ENCODE measurements at places on chromosomes 5 and 9.

DNA sequence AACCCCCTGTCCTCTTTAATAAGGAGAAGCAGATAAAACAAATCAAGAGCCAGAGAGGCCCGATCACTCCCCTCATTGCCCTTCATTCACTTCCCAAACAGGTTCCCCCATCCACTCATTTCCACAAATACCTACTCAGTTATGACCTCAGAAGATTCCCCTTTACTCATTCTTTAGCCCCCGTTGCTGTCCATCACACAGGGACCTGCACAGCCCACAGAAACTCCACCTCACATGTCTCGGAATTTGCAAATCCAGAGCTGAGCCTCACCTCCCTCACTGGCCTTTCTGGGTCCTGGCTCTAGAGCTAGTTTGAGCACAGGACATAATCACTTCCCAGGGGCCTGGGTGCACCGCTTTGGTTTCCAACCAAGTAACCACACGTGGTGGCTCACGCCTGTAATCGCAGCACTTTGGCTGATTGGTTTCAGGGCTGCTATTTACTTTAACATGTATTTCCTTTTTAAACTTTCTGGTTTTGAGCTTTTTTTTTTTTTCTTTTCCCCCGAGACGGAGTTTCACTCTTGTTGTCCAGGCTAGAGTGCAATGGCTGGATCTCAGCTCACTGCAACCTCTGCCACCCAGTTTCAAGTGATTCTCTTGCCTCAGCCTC is 17.8 kb downstream of the ATP6V0E1 start:
- DNase-seq = no peak

DNA sequence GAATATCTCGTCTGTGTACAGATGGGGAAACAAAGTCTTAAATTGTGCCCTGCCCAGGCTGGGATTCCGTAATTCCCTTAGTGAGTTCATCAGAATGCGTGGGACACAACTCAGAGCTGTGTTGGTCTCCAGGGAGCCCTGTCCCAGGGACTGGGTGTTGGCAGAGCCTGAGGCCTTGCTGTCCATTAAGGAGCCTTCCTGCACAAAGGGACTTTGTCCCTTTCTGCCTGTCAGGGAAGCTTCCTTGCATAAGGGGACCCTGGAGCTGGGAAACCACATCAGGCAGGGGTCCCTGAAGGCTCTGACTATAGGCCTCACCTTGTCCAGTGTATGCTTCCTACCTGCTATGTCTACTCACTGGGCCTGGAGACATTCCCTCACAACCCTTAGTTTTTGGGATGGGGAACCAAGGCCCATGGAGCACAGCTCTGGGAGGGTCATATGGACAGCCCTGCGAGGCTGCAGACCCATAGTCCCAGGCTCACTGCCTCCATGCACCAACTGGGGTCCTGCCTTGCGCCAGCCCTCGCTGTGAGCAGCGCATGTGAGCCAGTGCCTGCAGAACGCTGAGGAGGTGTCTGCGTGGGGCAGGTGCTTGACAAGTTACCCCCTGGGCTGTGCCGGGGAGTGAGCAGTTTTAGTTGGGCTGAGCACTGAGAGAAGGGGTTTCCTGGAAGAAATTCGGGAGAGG is 1.6 kb downstream of the CARD19 start:
- DNase-seq = no peak

DNA sequence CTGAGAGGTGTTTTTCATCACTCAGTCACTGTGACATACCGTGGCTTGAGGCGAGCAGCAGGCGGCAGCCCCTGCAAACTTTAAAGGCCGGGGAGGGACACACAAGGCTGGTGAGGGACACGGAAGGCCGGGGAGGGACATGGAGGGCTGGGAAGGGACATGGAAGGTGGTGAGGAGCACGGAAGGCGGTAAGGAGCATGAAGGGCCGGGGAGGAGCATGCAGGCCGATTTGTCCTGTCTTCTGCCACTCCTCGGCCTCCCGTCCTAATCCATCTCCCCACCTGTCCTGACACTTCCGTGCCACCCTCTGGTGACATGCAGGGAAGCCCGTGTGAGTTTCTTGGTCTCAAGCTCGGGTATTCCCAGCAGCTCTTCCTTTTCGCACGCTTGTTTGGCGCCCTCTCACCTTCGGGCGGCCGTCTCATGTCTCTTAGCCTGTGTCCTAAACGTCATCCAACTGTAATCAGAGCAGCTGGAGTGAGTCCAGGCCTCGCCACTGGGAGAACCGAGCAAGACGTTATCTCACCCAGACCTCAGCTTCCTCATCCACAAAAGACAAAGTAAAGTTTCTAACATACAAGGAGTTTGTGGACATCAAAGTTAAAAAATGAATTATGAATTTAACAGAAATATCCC is 126.5 kb downstream of the MRPL36 start:
- no peak for DNase-seq

DNA sequence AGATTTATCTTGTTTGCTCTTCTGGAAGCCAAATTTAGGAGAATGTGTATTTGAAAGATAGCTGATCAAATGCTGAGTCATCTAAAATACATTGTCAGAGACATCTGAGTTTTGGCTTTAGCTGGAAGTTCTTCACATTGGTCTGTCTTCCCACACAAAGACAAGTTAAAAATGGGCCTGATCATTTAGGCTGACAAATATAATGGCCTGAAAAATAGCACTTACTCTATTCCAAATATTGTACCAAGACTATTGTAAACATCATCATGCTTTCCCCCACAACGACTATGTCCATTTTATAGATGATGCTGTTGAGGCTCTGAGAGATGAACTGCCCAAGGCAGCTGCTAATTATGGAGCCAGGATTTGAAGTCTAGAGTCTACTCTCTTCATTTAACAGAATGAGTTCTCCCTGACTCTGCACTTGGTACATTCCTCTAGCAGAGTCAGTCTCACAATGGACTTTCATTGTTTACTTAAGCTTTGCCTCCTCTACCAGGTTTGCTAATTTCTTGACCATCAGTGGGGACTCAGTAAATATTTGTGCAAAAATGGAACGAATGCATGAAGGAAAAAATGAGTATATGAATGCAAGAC is 619.4 kb upstream of the KLF4 start:
- peak; percentile 6 for DNase-seq

DNA sequence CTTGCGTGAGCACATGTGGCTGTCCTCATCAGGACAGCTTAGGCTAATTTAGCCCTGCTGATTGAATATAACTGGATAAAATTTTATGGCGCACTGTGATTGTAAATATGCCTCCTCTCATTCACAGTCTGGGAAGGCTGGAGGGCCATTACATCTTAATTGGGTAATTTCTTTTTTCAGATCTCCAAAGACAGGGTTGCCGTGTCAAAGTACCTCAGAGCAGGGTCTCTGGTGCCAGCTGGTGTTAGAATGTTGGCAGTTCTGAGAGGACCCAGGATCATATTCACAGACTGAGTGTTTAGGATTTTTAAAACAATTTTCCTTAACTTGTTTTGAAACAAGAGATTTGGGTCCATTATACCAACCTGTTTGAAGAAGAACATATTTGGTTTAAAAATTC is 455.7 kb upstream of the TLE4 start:
- no peak for DNase-seq

DNA sequence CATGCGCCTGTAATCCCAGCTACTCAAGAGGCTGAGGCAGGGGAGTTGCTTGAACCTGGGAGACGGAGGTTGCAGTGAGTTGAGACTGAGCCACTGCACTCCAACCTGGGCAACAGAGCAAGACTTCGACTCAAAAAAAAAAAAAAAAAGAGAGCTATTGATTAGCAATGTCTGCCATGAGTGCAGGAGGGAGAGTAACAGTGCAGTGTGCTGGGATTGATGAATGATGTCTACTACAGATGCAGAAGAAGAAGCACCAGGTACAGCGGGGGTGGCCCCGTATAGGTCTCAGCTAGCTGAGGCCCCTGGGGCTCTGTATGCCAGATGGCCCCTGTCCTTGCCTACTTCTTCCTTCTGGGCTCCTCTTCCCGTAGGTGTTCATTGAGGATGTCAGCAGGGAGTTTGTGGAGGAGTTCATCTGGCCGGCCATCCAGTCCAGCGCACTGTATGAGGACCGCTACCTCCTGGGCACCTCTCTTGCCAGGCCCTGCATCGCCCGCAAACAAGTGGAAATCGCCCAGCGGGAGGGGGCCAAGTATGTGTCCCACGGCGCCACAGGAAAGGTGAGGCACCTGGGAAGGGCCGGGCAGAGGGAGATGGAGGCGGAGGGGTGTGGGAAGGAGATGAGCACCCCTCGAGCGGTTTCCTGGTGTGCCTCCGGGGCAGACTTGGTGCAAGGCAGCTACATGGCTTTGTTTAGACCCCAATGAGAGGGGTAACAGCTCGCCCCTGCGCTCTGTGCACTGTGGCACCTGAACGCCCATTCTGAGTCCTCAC is 13.5 kb downstream of the ASS1 start:
- DNase-seq = no peak

- DNase-seq = no peak
Measured at GRCh38 chr9:72551306-72551705, 29.9 kb downstream of the TMC1 start.

GRCh38 chr9:83665580-83666200 is 42.1 kb downstream of the UBQLN1 start:
- no peak for DNase-seq

GRCh38 chr9:93149361-93149760 is 15.3 kb upstream of the NINJ1 start:
- peak; percentile 64 for DNase-seq

GRCh38 chr5:9667906-9668305 is 37.8 kb upstream of the TAS2R1 start:
- DNase-seq = peak; percentile 22

DNA sequence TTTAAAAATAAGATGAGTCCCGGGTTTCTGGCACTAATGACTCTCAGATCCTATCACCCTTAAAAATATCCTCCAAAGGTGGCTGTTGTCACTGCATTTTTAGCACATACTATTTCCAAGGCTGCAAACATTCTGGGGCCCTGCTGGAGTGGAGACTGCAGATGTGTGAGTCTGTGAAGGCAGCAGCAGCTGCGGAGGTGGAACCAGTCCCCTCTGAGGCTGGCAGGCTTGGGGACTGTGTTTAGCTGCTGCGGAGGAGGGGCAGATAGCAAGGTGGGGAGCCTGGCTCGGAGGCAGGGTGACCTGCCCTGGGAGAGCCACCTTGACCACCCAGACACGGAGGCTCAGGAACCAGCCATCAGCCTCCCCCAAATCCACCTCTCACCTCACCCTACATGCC is 77.0 kb downstream of the C5orf15 start:
- no peak for DNase-seq

- DNase-seq = no peak
Measured at GRCh38 chr5:62306323-62306895, 403 bp downstream of the KIF2A start.

GRCh38 chr5:378976-379742 is 57.6 kb downstream of the AHRR start:
- DNase-seq = no peak

DNA sequence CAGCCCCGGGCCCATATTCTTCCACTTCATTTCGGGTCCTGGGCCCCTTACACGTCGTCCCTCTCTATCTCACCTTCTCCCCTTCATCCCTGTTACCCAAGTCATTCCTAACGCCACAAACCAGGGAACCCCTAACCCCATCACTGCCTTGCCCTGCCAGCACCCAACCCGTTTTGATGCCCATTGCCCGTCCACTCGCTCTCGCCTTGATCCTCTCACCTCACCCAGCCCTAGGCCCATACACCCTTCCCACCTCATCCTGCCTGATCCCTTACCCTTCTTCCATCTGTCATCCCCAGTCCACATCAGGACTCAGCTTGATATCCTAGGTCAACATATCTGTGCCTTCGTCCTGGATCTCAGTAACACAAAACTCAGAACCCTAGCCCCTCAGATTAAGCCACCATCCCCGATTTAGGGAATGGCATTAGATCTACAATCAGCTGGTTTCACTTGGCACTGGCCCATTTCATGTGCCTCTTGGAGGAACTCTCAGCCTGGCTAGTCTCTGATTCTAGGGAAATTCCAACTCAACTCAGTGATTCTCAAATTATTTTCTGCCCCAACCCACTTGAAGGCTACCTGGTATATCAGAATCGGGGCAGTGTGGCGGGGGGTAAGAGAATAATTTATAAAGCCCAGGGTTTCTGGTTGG is 489 bp downstream of the CHMP5 start:
- no peak for DNase-seq

DNA sequence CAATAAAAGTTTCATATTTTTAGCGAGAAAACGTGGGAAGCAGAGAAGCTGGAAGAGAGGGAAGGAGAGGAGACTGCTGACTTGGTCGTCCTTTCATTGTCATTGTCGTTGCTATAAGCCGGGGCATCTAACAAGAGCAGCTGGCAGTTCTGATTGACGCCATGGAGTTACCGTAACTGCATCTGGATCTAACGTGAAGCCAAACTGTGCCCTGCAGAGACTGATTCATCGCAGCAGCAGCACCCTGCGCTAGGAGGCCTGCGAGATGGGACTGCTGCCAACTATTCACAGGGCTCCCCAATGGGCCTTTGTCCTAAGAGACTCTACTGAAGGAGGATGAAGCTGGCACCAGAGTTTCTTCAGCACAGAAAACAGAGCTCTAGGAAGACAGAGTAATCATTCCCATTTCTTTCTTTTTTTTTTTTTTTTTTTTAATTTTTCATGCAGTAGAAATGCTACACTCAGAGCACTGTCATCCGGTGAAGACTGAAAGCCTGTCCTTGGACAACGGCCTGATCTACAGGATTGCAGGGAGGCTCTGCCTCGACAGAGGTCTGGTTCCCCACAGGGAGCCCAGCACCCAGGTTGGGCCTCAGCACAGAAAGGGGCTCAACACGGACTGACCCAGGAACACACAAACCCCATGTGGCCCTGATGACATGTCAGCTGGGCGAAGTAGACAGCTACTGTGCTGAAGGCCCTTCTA is 47.8 kb downstream of the RETREG1 start:
- DNase-seq = no peak

DNA sequence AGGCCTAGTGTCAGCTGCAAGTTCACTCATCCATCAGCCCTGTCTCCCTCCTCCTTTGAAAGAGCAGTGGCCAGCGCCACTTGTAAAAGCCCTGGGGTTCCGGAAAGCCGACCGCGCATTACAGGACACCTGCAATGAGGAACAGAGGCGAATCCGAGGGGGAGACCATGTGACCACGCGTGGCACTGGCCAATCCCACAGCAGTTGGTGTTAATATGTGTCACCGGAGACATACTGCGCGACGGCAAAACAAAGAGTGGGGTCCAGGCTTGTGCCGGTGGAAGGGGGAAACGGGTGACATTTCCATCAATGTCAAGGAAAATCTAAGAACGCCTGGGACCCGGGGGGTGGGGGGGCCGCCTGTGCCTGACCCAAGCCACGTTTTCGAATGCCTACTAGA is 480.8 kb downstream of the SPATA31A7 start:
- no peak for DNase-seq

DNA sequence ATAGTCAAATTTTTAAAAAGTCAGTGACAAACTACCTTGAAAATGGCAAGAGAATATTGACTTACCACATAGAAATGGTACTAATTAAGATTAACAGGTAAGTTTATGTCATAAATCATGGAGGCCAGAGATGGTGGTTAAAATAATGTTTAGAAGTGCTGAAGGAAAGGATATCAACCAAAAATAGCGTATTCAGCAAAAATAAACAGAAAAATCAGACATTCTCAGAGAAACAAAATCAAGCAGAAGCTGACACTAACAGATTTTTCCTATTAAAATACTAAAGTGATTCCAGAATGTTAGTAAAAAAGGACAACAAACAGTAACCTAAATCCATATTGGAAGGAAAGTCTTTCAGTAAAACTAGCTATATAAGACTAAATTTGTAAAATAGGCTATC is 959.9 kb upstream of the CDH10 start:
- no peak for DNase-seq

GRCh38 chr5:139767960-139768359 is 27.6 kb upstream of the PSD2 start:
- DNase-seq = no peak

GRCh38 chr9:72864327-72864726 is 88.5 kb downstream of the ALDH1A1 start:
- no peak for DNase-seq

- no peak for DNase-seq
Measured at GRCh38 chr9:109314011-109314531, 6.8 kb downstream of the EPB41L4B start.

- DNase-seq = peak; percentile 50
Measured at GRCh38 chr9:78121488-78121887, 89.9 kb upstream of the GNAQ start.
